Thoracic aorta (tissue), 2 donors: ENCODE measurements at places on chromosomes 3 and 15. TPM values are rescaled to one million over a fixed set of nuclear protein-coding genes. Genes with fewer than 3 reads are reported as not detected.

SENP5 gene
- 77.6 TPM for total RNA-seq

DNA sequence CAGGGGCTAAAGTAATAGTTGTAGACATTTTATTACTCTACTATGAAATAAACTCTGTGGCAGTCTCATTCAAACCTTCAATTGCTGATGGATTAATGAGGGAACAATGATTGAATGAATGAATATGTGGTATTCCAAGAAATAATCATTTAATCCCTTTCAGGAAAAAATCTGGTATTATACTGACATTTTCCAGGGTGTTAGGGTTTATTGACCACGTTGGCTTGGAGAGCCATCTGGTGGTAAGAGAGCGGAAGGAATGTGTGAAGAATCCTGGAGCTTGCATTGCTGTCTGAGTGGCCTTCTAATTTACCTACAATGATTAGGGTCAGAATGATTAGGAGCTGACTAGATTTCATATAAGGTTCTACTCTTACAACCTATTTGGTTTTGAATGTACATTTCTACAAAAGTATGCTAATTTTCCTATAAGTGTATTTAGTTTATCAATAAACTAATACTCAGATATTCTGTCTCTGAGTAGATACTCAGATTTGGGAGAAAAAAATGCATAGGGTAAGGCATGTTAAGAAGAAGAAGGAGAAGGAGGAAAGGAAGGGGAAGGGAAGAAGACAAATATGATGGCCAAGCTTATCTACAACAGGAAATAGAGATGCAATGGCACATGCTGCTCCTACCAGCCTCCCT lies 249.9 kb downstream of the ROBO1 start:
- no peaks in the 10 kb centered on the region for H3K36me3 ChIP-seq
- DNase-seq, result no peak
- no peak overlapping the region for H3K4me3 ChIP-seq
- no peak overlapping the region for H3K27ac ChIP-seq
- H3K4me1 ChIP-seq, result no peaks in the 10 kb centered on the region

- DNase-seq, result no peak
- no peak overlapping the region for H3K4me3 ChIP-seq
- H3K4me1 ChIP-seq, result no peaks in the 10 kb centered on the region
- no peaks in the 10 kb centered on the region for H3K27me3 ChIP-seq
Observed at GRCh38 chr3:44114142-44114541, 127.5 kb upstream of the TOPAZ1 start.

DNA sequence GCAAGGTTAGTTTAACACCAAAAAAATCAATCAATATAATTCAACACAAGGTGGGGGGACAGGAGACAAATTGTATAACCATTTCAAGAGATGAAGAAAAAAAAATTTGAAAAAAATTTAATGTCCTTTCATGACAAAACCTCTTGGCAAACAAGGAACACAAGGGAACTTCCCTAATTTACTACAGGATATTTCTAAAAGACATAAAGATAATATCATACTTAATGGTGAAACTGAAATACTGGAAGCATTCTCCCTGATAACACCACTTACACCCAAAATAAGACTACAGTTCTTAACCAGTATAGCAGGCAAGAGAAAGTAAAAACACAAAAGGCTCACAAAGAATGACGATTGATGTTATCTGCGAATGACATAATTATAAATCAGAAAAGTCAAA lies 44.7 kb downstream of the IFT57 start:
- DNase-seq, result no peak
- no peaks in the 10 kb centered on the region for H3K27me3 ChIP-seq
- H3K4me1 ChIP-seq, result no peaks in the 10 kb centered on the region
- no peak overlapping the region for H3K4me3 ChIP-seq
- H3K36me3 ChIP-seq, result no peaks in the 10 kb centered on the region

- H3K36me3 ChIP-seq, result no peaks in the 10 kb centered on the region
- H3K27ac ChIP-seq, result no peak overlapping the region
- H3K4me1 ChIP-seq, result no peaks in the 10 kb centered on the region
- DNase-seq, result no peak
- no peak overlapping the region for H3K4me3 ChIP-seq
Observed at GRCh38 chr15:89441295-89441812, 55.0 kb downstream of the RHCG start.

DNA sequence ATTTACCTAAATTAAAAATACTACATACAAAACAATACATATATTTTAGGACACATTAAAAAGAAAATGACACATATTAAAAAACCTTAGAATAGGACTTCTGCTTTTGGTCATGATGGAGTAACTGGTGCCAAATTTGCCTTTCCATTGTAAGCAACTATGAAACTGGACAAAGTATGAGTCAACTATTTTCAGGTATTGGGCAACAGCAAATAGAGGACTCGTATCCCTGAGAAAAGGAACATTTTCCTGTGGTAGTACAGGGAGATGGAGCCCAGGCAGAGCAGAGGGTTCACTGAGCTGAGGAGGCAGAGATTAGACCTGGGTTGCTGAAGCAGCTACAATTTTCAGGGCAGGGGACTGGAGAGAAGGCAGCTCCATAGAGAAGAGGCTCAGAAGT lies 14.7 kb downstream of the CCR1 start:
- no peak for DNase-seq
- no peaks in the 10 kb centered on the region for H3K36me3 ChIP-seq
- H3K27me3 ChIP-seq, result no peaks in the 10 kb centered on the region

DNA sequence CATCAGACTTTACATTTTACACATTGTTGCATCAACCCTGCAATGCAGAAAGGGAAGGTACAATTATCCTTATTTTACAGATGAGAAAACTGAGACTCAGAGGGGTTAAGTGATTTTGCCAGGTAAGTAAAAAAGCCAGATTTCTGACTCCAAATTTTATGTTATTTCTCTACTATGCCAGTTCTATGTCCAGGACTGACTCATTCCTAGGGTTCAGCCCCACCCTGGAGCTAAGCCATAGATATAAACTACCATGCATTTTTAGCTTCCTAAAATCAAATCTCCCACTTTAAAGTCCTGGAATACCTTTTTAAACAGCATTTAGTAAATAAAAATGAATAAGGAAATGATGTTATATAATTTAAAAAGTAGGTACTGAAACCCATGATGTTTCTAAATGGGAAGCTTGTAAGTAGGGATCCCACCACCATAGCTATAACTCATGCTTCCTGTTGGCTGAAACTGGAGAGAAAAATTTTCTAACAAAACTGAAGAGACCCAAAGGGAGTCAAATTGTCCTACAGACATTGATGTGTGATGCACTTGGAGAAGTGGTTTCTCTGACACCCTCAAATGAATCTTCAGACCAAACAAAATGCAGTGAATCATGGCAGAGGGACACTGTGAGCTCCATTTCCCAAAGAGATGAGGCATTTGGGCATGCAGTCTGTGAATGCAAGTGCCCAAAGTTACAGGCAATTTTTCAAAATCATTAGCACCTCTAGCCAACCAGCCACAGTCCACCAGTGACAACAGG lies 301.7 kb upstream of the UMPS start:
- peaks cover 21% of the 10 kb centered on the region for H3K4me1 ChIP-seq
- H3K4me3 ChIP-seq, result no peak overlapping the region
- no peaks in the 10 kb centered on the region for H3K27me3 ChIP-seq
- DNase-seq, result no peak
- peak overlapping the region; percentile 12 for H3K27ac ChIP-seq

DNA sequence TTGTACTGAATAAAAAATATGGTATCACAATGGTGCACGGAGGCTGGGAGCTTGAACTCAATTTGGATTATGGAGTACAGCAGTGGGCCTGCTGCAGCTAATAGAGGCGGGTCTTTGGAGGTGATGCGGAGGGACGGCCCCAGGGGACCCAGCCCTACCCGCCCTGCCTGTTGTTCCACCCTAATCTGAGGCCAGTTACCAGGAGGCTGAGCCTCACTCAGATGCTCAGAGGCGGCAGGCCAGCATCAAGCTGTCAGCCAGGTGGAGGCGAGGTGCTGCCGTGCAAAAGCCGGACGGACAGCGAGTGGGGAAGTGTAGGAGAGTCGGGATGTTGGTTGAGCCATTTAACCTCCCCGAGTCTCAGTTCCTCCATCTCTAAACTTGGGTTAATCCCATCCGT lies 218.5 kb upstream of the RGMA start:
- H3K27ac ChIP-seq, result no peak overlapping the region
- no peaks in the 10 kb centered on the region for H3K4me1 ChIP-seq
